ENCODE measurements at places on chromosomes 5 and 9. TPM values are rescaled to one million over a fixed set of nuclear protein-coding genes. Genes with fewer than 3 reads are reported as not detected.

Gene ELAVL2
- total RNA-seq, result 2.1 TPM

Gene SPATA9
- 0.71 TPM for total RNA-seq

DNA sequence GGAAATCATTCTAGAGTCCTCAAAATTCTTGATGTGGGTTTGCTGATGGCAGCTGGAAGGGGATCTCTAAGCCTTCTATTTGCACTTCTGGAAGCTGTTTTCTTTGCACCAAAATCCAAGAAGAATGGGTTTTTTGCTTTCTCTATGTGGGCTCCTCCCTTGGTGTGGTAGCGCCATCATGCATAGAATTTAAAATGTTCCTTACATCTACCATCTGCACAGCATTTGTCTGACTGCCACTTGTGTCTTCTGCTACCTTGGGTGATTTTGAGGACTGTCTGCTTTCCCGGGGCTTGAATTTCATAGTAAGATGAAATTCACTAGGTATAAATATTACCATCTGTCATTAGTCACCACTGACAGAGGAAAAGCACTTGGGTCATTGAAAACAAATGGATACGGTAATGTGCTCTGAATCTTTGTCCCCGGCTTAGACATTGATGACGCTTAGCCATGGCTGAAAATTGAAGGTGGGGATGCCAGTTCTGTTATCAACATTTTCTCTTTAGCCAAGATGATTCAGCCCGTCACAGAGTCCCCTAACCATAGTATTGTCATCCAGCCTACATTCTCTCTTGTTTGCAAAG, 30.0 kb downstream of the SNX30 start:
- DNase-seq, result no peak

DNA sequence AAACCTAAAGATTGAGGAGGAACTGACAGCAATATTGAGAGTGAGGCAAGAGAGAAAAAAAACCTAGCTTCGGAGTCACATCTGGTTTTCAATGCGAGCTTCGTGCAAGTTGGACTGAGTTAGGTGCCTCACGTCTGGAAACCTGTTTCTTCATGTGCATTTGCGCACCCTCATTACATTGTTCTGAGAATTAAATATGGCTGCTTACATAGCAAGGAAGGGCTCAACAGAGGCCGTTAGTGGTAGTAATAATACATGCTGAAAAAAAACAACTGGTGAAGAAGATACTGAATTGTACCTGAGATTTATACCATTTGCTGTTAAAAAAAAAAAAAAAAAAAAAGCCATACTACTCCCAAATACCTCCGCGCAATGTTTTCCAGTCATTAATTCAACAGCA, 18.6 kb downstream of the DNAJA1 start:
- DNase-seq, result peak; percentile 27

Data from muscle of leg (tissue), 16 donors.